ENCODE measurements at places on chromosomes 13 and 19.

GRCh38 chr13:85277748-85278147 is 521.5 kb downstream of the SLITRK6 start:
- no peak for DNase-seq

DNA sequence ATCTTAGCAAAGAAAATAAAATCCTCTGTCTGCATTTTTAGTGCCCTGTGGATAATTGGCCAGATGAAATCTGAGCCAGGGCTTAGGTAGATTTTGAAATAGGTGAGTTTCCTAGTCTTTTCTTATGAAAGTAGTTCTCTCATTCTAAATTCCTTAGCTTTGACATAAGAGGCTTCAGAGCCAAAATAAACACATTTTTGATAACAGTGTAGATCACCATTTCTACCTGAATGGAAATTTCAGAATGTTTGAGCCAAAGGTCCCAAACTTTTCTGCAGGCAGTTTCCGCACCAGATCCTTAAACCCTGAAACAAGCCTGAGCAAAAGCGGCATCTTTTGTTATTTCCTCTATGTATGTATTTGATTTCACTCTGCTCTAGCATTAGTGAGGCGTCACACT is 551.2 kb downstream of the EFNB2 start:
- no peak for DNase-seq

DNA sequence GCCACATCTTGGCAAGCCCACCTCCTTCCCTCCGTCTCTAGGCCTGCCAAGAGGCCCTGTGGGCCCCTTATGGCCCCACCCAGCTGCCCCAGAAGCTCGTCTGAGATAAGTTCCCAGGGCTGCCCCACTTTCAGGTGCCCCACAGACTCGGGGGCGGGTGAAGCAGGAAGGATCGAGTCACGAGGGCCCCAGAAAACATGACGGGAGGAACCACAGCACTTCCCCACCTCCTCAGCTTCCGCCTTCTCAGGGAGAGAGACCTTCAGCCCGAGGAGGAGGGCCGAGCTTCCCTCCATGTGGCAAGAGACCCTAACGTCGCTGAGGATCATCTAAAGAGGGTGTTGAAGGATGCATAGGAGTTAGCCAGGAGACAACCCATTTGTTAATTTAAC is 4.5 kb upstream of the IL12RB1 start:
- DNase-seq, result no peak

- peak; percentile 78 for DNase-seq
Measured at GRCh38 chr19:7397687-7398086, 49.0 kb downstream of the ARHGEF18 start.

DNA sequence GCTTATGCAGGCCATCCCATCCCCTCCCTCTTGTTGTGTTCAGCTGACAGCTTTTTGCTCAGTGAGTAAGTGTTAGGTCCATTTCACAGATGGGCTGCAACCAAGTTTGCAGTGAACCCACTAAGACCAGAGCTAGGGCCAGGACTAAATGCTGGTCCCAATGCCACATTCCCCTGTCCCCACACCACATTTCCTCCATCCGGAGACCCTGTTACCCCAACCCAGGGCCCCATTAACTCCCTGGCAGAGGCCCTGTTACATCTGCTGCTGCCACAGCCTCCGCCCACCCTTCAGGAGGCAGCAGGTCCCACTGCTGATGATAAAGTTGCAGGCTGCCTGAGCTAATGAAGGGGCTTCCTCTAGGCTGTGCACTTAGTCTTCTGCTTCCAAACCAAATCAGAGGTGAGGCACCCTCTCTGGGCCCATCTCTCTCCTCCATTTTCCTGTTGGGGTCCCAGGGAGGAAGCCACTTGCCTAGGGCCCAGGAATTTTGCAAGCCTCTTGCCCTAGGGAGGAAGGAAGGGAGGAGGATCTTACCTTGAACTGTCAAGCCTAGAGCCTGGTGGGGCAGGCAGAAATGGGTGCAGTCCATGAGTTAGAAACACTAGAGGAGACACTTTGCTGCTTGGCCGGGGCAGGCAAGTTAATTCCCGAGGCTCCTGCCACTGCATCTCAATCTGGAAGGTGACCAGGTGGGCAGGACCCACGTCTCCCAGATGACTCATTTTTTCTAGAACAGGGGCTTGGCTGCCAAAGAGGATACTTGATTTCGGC is 3.4 kb upstream of the USF2 start:
- peak; percentile 15 for DNase-seq

- DNase-seq, result no peak
Measured at GRCh38 chr13:99275093-99275469, 16.9 kb upstream of the GPR18 start.

GRCh38 chr13:84470528-84470927 is 588.3 kb upstream of the SLITRK1 start:
- DNase-seq, result no peak
